SJCRH30 (cell line): ENCODE measurements at places on chromosomes 3 and 15. TPM values are rescaled to one million over a fixed set of nuclear protein-coding genes. Genes with fewer than 3 reads are reported as not detected.
A peak's percentile ranks its signal among the peaks of the same experiment; 100 is the strongest.

CPNE9 gene
- 0.06 TPM in 1 of 2 replicates, not detected in the other for total RNA-seq

DNA sequence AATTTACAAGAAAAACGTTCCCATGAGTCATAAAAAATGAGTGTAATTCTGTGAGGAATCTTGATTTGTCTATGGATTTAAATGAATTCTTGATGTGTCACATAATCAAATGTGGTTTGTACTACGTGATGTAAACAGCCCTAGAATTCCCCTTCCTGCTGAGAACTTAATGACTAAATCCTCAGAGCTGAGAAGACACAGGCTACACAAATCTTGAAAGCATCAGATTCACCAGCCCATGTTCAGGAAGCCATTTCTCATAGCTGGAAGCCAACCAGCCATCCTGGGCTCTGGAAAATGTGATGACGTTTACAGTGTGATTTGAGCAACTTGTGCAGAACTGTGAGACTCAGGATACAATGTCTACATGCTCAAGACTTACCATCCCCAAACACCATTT is 193.7 kb upstream of the MME start:
- DNase-seq, result peak; percentile 24
- no peaks in the 10 kb centered on the region for H3K36me3 ChIP-seq
- H3K4me3 ChIP-seq, result no peak overlapping the region
- no peaks in the 10 kb centered on the region; the same call in 1 of the 2 replicates for H3K4me1 ChIP-seq
- H3K27ac ChIP-seq, result peak overlapping the region; percentile 34
- no peaks in the 10 kb centered on the region for H3K27me3 ChIP-seq

GRCh38 chr3:52525680-52526561 is 7.7 kb downstream of the NT5DC2 start:
- DNase-seq, result no peak
- H3K4me1 ChIP-seq, result 0 out of 2 replicates have a peak, but pooled peaks cover 3% of the 10 kb centered on the region
- peaks cover 28% of the 10 kb centered on the region for H3K36me3 ChIP-seq
- H3K27ac ChIP-seq, result no peak overlapping the region
- no peak overlapping the region for H3K4me3 ChIP-seq

SMCO1 gene
- total RNA-seq, result not detected in 2 replicates

TTC21A gene
- total RNA-seq, result 0.36 and 0.56 TPM in 2 replicates

- H3K36me3 ChIP-seq, result no peaks in the 10 kb centered on the region
- no peak overlapping the region for H3K4me3 ChIP-seq
- DNase-seq, result no peak
- no peaks in the 10 kb centered on the region for H3K27me3 ChIP-seq
Measured at GRCh38 chr3:109284071-109284470, 32.2 kb downstream of the DPPA2 start.

DNA sequence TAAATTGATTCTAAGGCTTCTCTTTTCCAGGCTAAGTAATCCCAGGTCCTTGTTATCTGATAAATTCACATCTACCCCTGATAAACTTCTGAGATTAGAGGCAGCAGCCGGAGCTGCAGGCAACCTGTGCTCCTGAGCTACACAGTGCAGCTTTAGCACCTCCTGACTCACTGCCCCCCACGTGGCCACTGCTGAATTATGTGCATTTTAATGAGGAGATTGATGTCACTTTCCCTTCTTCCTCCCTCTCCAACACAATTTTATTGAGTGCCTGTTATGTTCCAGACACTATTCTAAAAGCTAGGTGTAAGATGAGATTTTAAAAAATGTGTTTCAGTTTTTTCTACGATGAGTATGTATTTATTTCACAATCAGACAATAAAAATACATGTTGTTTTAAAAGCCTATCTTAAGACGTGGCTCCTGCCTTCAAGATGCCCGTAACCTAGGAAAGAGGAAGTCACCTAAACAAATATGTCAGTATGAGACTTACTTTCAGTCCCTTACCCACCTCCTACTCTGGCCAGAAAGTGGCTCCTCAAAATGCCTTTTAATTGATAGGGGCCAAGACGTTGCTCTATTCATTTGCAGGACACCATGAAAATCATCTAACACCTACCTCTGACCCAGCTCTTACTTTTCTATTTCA is 161.5 kb upstream of the PFN2 start:
- DNase-seq, result no peak
- H3K4me1 ChIP-seq, result peaks cover 46% of the 10 kb centered on the region
- no peaks in the 10 kb centered on the region for H3K27me3 ChIP-seq
- H3K36me3 ChIP-seq, result no peaks in the 10 kb centered on the region
- H3K4me3 ChIP-seq, result no peak overlapping the region

DNA sequence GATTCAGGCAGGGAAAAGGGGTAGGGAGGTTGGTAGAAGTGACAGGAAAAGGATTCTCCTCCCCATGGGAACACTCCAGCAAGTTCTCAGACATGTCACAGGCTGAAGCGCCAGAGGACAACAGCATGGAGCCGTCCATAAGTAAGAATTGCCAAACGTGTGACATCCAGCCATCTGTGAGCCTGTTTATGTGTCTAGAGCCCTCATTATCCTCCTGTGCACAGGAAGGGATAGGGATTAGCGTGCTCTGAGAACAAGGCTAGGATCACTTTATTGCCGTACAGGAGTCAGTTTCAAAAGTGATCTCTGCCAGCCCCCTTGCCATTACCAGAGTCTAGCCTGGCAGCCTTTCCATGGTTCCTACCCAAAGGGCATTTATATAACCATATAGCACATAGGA is 549.5 kb downstream of the NTRK3 start:
- peaks cover 7% of the 10 kb centered on the region for H3K4me1 ChIP-seq
- no peaks in the 10 kb centered on the region for H3K27me3 ChIP-seq
- no peak overlapping the region for H3K4me3 ChIP-seq
- no peak for DNase-seq
- H3K36me3 ChIP-seq, result no peaks in the 10 kb centered on the region
- no peak overlapping the region for H3K27ac ChIP-seq

GRCh38 chr3:156305672-156306071 is 185.3 kb downstream of the KCNAB1 start:
- no peak overlapping the region for H3K4me3 ChIP-seq
- H3K27ac ChIP-seq, result no peak overlapping the region
- no peak for DNase-seq
